ENCODE measurements at places on chromosomes 11 and 22. TPM values are rescaled to one million over a fixed set of nuclear protein-coding genes. Genes with fewer than 3 reads are reported as not detected.

DNA sequence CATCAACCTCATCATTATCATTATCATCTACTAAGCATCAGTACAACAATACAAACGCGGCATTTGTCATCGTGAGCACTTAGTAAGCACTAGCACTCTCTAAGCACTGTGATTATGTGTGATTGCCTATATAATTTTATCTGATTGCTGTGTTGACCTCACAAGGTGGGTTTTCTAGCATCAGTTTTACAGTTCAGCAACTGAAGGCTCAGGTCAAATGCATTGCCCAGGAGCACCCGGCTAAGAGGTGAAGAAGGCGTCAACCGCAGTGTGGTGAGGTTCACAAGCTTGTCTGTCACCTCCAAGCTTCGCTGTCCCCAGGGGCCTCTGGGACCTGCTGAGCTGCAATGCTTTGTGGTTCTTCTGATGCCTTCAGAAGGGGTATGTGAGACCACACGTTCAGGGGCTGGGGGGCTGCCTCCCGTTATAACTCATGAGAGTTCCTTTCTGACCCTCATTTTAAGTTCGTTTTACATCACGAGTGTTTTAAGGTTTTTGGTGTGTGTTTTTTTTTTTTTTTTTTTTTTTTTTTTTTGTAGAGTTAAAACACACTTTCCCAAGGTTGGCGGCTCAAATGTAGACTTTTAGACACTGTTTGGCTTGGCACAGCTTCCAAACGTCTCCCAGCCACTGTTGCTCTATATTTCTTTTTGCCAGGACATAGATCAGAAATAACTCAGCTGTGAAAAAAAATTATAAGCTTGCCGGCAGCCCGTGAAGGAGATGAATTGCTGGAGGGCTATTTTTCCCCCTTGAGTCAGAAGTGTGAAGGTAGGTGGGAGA is 33.8 kb upstream of the SCUBE1 start:
- no peak for DNase-seq

- no peak for DNase-seq
Observed at GRCh38 chr11:120867531-120867930, 156.4 kb upstream of the TBCEL start.

Gene TBX10
- not detected for total RNA-seq

DNA sequence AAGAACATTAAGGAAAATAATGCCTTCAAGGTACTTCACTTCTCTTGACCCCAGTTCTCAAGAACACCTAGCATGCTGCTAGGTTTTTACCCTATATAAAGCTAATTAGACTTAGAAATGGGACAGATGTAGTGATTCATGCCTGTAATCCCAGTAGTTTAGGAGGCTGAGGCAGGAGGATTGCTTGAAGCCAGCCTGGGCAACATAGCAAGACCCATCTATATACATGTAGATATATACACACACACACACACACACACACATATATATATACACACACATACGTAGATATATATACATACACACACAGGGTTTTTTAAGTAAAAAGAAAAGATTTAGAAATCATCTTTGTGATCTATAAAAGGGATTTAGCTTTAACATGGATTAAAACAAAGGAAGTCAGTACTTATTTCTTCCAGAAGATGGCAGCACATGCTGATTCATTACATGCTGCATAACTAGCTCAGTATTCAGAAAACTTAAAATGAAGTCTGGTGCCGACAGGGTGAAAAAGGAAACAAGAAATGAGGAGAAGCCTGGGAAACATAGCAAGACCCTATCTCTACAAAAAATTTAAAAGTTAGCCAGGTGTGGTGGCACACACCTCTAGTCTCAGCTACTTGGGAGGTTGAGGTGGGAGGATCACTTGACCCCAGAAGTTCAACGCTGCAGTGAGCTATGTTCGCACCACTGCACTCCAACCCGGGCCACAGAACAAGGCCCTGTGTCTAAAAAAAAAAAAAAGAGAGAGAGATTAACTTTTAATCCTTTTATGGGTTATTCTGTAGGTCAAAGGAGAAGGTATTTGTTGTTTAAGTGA is 28.5 kb upstream of the RBX1 start:
- no peak for DNase-seq

- no peak for DNase-seq
Observed at GRCh38 chr22:22178992-22179391, 65.6 kb upstream of the VPREB1 start.

Gene TEX54
- total RNA-seq, result not detected

Gene OR6A2
- total RNA-seq, result 0.07 TPM

Gene PVALB
- total RNA-seq, result 0.75 TPM

DNA sequence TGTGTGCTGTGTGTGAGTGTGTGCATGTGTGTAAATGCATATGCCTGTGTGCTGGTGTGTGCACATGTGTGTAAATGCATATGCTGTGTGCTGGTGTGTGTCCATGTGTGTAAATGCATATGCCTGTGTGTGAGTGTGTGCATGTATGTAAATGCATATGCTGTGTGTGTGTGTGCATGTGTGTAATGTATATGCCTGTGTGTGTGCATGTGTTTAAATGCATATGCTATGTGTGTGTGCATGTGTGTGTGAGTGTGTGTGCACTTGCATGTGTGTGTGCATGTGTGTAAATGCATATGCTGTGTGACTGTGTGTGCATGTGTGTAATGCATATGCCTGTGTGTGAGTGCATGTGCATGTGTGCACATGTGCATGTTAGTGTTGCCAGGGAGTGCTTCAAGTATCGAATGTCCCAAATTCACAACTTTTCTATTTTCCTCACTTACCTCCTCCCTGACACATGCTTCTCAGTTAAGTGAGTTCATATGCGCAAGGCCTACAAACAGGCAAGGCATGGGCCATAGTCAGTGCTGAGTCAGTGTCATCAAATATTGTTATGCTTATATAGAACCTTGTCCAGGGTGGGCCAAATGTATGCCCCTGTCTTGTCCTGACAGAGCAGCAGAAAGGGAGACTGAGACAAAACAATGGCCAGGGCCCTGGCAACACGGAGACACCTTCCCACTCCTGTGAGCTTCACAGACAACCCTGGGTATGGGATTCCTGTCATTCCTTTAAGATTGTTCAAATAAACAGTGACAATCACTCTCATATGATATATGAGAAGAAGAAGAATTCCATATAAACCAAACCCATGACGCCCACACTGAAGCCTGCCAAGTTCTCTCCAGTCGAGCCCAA is 38.6 kb downstream of the GGTLC2 start:
- no peak for DNase-seq

DNA sequence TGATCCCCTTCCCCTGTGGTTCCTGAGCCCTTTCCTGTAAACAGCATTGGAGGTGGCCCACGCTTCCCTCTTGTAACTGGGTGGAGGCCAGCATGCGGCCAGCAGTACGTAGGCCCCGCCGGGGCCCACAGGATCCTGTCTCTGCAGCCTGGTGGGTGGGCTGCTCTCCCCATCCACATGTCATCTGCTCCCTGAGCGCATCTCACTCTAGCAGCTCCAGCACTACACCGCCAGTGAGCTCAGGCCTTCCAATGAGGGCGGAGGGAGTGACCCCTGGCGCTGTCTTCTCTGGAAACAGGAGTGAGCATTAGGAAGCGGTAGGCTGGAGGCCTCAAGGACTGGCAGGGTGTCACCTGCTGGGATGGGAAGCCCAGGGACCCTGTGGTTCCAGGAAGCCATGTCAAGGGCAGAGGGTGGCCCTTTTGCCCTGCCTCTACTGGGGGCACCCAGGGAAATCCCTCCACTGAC is 363.9 kb downstream of the TBC1D22A start:
- DNase-seq, result no peak

Gene ART1
- total RNA-seq, result not detected

Gene SAA4
- total RNA-seq, result not detected

GRCh38 chr11:128434818-128435217 is 152.5 kb downstream of the ETS1 start:
- DNase-seq, result no peak

DNA sequence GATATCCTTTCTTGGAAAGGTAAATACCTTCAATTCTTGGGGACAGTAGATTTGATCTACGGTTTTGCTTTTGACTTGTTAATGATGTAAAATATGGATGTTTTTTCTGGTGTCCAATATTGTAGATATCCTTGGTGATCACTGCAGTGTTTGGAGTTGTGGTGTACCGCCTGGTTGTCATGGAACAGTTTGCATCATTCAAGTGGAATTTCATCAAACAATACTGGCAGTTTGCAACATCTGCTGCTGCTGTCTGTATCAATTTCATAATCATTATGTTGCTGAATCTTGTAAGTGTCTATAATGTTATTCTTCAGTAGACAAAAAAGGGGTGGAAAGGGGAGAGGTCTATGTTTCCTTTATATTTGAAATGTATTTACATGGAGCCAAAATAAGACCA is 27.4 kb upstream of the MUC15 start:
- DNase-seq, result no peak

- no peak for DNase-seq
Observed at GRCh38 chr11:62678433-62678769, 472 bp downstream of the UBXN1 start.

DNA sequence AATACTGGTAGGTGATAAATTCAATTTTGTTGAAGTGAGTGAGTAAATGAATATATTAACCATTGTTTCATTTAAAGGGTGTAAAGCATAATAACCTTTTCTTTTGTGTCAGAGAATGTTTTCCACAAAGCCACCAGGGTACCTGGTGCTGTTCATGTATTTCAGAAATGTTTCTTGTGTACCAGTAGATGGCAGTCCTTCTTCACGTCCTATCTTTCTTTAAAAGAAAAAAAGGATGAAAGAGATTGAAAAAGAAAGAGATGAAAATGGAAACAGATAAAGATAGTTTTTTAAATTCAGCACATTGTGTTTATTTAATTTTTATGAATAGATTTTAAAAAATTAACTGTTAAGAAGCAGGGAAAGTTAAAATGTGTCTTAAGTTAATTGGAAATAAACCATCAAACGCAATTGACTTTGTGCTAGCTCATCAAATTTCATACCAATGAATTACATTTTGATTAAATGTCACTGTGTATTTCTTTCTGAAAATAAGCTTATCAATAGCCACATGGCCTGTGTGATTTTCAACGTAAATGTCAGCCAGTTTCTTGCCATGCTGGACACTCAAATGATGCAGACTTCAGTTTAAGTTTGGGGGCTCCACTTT is 65.5 kb upstream of the CHORDC1 start:
- DNase-seq, result no peak
